ENCODE measurements at places on chromosomes 2 and 18. TPM values are rescaled to one million over a fixed set of nuclear protein-coding genes. Genes with fewer than 3 reads are reported as not detected.
A peak's percentile ranks its signal among the peaks of the same experiment; 100 is the strongest.

GRCh38 chr2:180033993-180034894 is 27.1 kb upstream of the CWC22 start:
- H3K4me1 ChIP-seq: no peaks in the 10 kb centered on the region
- H3K4me3 ChIP-seq: no peak overlapping the region
- no peak overlapping the region for H3K27ac ChIP-seq
- DNase-seq: no peak

DNA sequence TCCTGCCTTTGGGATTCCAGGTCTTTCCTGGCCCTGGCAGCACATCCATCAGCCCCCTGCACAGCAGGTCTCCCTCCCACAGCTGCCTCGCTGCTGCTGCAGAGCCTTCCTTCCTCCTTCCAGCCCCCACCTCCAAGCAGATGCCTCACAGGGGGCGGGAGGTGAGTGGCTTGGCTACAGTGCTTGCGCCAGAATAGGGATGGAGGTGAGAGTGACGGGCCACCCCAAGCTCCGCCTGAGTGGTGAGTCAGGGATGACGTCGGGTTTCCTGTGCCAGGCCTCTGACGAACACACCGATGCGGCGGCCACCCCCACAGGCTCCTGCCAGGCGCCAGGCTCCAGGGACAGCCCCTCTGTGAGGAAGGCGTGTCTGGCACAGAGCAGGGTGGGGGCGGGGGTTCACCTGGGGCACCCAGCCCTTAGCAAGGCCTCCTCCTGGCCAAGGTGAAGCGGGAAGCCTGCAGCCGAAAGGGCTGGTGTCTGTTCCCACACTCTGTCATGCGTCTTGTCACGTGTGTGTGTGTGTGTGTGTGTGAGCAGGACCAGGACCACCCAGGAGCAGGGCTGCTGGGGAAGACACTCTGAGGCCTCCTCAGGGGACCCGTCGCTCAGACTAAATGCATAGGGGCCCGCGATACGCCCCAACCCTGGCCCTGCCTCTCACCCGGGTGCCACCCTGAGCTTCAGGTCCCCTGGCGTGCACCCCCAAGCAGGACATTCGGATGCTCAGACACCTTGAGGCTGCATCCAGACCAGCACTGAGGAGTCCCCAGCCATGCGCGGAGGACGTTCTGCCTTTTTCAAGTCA is 3.4 kb upstream of the DUSP2 start:
- H3K4me1 ChIP-seq: no peaks in the 10 kb centered on the region
- no peak overlapping the region for H3K4me3 ChIP-seq
- no peaks in the 10 kb centered on the region for H3K36me3 ChIP-seq
- DNase-seq: peak; percentile 91
- no peaks in the 10 kb centered on the region for H3K27me3 ChIP-seq

DNA sequence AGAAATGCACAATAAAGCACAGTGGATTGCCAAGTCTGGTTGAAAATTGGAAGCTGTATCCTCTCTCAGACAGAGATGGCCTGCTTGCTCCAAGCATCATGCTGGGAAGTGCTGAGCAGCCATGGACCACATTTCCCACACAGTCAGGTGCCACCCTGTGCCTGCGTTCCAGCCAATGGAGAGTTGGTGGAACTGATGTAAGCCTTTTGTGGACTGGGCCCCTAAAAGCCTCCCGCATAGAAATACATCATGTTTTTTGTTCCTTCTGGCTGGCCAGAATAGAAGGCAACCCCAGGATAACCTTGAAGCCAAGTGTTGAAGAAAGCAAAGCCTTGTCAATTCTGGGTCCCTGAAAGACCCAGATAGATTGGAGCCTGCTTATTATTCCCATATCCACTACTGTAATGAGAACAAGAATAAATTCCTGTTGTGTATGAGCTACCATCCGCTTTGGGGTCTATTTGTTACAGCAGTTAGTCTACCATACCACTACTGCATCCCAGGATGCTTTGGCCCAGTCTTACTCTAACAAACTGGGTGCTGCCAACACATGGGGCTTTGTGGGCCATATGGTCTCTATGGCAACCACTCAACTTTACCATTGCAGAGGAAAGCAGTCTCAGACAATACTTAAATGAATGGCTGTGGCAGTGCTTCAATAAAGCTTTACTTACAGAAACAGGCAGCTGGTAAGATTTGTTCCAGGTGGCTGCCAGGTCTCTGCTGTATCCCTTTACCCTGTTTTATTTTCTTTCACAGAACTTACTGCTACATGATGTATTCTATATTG is 65.4 kb downstream of the POLE4 start:
- H3K27ac ChIP-seq: no peak overlapping the region
- no peak for DNase-seq
- no peaks in the 10 kb centered on the region for H3K27me3 ChIP-seq
- H3K4me3 ChIP-seq: no peak overlapping the region

- H3K36me3 ChIP-seq: no peaks in the 10 kb centered on the region
- DNase-seq: no peak
- no peaks in the 10 kb centered on the region for H3K4me1 ChIP-seq
- no peaks in the 10 kb centered on the region for H3K27me3 ChIP-seq
- no peak overlapping the region for H3K4me3 ChIP-seq
Observed at GRCh38 chr2:105739944-105740530, 4.7 kb upstream of the NCK2 start.

MPHOSPH10 gene
- polyA plus RNA-seq: 22.4 TPM

- no peaks in the 10 kb centered on the region for H3K36me3 ChIP-seq
- H3K27ac ChIP-seq: no peak overlapping the region
- no peaks in the 10 kb centered on the region for H3K4me1 ChIP-seq
- DNase-seq: no peak
- H3K4me3 ChIP-seq: no peak overlapping the region
Observed at GRCh38 chr18:8707556-8708300, 2.4 kb downstream of the MTCL1 start.

EMX1 gene
- polyA plus RNA-seq: not detected

DNA sequence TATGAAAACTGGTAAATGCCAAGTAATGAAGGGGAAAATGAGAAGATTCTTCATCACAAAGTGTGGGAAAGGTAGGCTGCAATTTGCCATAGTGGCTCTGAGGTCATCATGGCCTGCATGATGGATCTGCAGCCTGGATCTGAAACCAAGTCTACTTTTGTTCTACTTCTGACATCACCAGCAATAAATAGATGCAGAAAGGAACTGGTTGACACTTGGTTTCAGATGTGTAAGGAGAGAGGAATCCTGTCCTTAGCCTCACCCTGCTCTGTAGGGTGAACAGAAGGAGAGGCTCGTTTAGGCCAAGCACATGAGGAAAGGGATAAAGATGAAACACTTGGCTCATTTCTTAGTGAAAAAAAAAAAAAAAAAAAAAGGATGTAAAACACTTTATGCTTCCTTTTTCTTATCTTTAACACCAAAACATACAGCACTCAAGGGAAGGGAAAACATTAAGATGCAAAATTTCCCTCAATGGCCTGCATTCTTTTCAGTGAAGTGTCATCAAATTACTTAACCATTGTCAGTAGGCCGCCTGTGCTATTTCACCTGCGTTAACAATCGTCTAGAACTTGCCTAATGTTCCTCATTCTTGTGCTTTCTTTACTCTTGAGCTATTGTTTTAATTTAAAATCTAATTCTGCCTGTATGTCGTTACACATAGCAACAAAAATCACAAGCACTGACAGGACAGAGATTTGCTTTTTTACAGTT is 3.9 kb downstream of the NEB start:
- no peak overlapping the region for H3K27ac ChIP-seq

TGFA gene
- 0.13 TPM for polyA plus RNA-seq

- H3K4me1 ChIP-seq: no peaks in the 10 kb centered on the region
- no peak overlapping the region for H3K27ac ChIP-seq
- no peak overlapping the region for H3K4me3 ChIP-seq
- H3K36me3 ChIP-seq: no peaks in the 10 kb centered on the region
- H3K27me3 ChIP-seq: no peaks in the 10 kb centered on the region
Observed at GRCh38 chr2:60862642-60863041, 18.7 kb upstream of the REL start.

TWIST2 gene
- 20.8 TPM for polyA plus RNA-seq

- no peaks in the 10 kb centered on the region for H3K27me3 ChIP-seq
- H3K4me3 ChIP-seq: no peak overlapping the region
- H3K27ac ChIP-seq: no peak overlapping the region
- no peaks in the 10 kb centered on the region for H3K4me1 ChIP-seq
- no peak for DNase-seq
- no peaks in the 10 kb centered on the region for H3K36me3 ChIP-seq
Observed at GRCh38 chr18:9055626-9056025, 46.9 kb upstream of the NDUFV2 start.

GRCh38 chr2:105787376-105788318 is 42.9 kb downstream of the NCK2 start:
- peak; percentile 52 for DNase-seq
- peaks cover 3% of the 10 kb centered on the region for H3K4me1 ChIP-seq
- no peaks in the 10 kb centered on the region for H3K36me3 ChIP-seq
- no peak overlapping the region for H3K27ac ChIP-seq
- H3K27me3 ChIP-seq: no peaks in the 10 kb centered on the region

DPP4 gene
- polyA plus RNA-seq: 0.20 TPM

SPATA3 gene
- polyA plus RNA-seq: not detected

DNA sequence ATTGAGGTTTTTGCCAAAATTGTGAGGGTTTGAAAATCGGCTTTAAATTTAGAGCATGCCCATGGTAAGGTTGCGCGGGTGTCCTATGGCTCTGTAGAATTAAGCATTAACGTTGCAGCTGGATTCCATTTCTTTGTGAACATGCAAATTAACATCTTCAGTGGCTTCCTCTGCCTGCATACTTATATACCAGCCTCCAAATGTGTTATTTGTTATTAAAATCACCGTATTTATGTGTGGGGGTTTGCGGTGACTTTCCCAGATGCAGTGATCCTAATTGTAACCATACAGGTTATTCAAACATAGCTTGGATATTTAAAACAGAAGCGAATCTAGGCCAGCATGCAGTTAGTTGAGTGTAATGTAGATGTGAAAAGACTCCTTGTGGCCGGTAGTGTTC is 80.2 kb downstream of the TGOLN2 start:
- no peak overlapping the region for H3K27ac ChIP-seq
- H3K4me3 ChIP-seq: no peak overlapping the region
- no peaks in the 10 kb centered on the region for H3K4me1 ChIP-seq
- DNase-seq: no peak
- no peaks in the 10 kb centered on the region for H3K36me3 ChIP-seq
- no peaks in the 10 kb centered on the region for H3K27me3 ChIP-seq
